NCI-H526 treated with DMSO at 0.1 percent for 48 hours (cell line): ENCODE measurements at places on chromosomes 7 and 10.

DNA sequence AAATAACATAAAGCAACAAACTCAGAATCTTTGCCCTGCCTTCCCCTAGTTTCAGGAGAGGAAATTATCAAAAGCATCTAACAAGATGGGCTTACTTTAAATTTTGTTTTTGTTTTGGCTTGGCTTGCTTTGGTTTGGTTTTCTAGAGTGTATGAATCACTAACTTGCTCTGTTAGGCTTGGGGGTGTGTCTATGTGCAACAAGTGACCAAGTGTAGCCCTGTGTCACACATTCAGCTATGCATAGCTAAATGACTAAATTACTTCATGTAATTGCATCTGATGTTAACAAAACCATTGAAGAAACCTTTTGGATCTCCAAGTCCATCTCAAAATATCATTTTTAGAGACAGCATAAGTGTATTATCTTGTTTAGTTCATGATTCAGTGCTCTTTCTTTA is 251.0 kb downstream of the TFEC start:
- DNase-seq = no peak

DNA sequence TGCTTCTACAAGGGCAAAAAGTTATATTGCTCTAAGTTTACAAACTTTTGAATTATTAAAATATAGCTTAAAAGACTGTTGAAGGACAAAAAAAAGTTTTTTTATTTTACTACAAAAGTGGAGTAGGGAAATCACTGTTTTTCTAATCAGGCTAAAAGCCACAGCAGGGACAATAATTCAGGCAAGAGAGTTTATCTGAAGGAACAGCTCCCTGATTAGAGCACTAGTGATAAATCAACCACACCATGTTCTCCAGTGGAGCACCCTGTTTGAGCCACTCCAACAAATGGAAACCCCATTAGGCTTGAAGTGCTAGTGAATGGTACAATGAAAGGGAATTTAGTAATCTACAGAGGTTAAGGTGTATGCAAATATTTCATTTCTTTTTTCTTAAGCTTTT is 357.1 kb downstream of the SEMA3D start:
- no peak for DNase-seq

GRCh38 chr10:29280488-29280840 is 8.4 kb upstream of the LYZL1 start:
- DNase-seq = no peak

- peak; percentile 94 for DNase-seq
These were observed 15.1 kb downstream of the PSAP start for GRCh38 chr10:71835671-71836595.

GRCh38 chr10:127313996-127314700 is 117.8 kb upstream of the INSYN2A start:
- no peak for DNase-seq

- DNase-seq = no peak
These were observed 307.6 kb downstream of the SKIDA1 start for GRCh38 chr10:21217748-21218367.

DNA sequence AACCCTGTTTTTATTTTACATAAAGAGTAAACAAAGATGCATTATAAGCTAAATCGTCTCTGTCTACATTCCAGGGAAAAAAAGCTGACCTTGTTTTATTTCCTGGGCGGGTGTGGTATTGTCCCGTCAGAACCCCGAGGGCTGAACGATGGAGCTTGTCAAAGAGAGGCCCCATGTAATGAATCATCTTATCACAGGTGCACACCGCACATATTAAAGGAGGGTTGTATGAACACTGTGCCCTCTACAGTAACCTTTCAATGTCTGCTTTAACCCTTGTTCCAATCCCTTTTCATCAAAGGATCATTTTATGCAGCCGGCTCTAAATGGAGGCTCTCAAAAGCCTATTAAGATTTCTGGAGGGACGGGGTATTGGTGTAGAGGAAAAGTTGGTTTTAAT is 158.5 kb upstream of the YAE1 start:
- DNase-seq = no peak
